ENCODE measurements at places on chromosomes 12 and 14.

- no peak for DNase-seq
Observed at GRCh38 chr12:6945613-6946012, 1.8 kb downstream of the C12orf57 start.

GRCh38 chr12:24991209-24992049 is 42.5 kb upstream of the BCAT1 start:
- DNase-seq, result no peak

DNA sequence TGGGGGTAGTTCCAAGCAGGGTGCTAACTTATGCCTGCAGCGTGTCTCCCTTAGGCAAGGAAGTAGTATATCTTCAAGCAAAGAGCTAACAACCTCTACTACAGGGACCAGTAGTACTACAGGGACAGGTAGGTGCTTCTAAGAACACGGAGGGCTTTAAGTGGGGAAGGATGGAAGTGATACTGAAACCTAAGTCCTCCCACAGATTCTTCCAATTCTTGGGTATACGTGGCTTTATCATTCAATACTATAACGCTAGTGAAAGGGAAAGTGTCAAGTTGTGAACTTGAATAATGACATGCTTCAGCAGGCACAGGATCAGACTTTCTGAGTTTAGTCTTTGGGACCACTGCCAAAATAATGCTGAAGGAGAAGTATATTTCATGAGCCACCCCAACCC is 241.7 kb downstream of the CEP128 start:
- DNase-seq, result no peak

DNA sequence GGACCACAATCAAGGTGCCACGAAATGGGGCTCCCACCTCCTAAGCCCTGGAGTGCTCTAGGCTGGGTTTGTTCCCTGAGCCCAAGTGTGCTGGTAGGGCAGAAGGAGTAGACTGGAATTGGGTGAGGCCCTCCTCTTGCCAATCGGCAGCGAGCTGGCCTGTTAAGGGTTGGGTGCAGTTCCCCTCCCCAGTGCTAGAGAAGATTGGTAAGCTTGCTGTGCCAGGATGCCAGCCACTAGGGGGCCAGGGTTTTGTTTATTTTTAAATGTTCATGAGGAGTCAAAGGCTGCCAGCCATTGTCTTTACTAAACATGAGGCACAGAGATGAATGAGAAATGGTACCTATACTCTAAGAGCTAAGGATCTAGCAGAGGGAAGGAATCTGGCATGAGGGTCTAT is 79.7 kb downstream of the SPTB start:
- DNase-seq, result no peak

DNA sequence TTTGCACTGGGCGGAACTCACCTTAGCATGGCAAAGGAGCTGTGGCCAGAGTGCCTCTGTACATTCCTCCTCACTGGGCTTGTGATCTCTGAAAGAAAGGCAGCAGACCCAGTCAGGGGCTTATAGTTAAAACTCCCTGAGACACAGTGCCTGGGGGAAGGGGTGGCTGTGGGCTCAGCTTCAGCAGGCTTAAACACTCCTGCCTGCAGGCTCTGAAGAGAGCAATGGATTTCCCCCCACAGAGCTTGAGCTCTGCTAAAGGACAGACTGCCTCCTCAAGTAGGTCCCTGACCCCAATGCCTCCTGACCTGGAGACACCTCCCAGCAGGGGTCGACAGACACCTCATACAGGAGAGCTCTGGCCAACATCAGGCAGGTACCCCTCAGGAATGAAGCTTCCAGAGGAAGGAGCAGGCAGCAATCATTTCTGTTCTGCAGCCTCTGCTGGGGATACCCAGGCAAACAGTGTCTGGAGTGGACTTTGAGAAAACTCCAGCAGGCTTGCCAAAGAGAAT is 327.5 kb upstream of the SLC16A7 start:
- peak; percentile 50 for DNase-seq

- DNase-seq, result no peak
Observed at GRCh38 chr12:85866986-85867776, 6.9 kb upstream of the NTS start.

DNA sequence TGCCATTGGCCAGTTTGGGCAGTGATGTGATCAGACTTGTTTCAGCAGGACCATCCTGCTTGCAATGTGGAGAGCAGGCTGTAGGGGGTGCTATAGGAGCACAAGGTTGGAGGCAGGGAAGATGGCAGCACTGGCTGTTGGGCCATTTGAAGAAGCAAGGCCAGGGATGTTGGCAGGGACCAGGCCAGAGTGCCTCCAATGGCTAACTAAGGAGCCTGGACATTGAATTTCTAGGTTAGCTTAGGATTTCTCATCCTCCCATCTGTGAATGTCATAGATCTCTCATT is 23.5 kb downstream of the FGF23 start:
- DNase-seq, result no peak

DNA sequence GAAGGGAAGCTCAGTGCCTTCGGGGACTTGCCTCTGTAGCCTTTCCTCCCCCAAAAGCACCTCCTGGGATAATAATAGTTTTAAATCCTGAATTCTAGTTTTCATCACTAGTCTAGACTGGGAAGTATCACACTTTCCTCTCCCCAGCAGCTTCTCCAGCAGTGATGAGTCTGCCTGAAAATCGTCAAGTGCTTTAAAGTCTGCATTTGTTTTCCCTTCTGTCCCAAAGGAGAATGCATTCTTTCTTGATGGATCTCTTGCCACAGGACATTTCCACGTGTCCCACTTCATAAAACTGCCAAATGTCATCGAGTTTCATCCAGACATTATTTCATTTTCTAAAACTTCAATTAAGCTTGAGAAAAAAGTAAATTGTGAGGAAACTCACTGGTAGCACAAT is 15.0 kb downstream of the CSRP2 start:
- no peak for DNase-seq

GRCh38 chr12:24714237-24714636 is 234.7 kb downstream of the BCAT1 start:
- no peak for DNase-seq

DNA sequence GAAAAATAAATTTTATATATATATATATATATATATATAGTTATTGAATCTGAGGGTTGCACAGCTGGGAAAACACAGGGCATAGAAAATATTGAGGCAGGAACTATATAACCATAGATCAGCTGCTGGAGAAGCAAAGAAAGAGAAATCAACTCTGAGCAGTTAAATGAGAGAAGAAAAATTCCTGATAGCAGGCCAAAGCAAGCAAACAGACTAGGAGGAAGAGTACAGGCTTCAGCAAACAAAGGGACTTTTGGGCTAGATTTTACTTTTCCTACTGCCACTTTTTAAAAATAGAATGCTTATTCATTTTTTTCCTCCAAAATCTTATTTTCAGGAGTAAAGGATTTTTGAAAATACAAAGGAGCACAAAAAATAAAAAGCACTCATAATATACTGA is 216.0 kb upstream of the PRKD1 start:
- no peak for DNase-seq

DNA sequence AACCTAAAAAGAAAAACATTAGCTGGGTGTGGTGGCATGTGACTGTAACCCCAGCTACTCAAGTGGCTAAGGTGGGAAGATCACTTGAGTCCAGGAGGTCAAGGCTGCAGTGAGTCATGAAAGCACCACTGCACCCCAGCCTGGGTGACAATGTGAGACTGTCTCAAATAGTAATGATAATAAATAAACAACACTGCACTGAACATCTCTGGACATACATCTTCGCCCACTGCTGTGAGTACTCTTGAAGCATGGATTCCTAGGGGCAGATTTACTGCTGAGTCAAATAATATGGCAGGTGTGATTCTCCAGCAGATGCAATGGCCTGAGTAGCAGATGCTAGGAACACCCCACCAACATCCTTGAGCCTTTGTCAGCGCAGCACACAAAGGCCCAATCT is 23.6 kb downstream of the ABCB9 start:
- no peak for DNase-seq

DNA sequence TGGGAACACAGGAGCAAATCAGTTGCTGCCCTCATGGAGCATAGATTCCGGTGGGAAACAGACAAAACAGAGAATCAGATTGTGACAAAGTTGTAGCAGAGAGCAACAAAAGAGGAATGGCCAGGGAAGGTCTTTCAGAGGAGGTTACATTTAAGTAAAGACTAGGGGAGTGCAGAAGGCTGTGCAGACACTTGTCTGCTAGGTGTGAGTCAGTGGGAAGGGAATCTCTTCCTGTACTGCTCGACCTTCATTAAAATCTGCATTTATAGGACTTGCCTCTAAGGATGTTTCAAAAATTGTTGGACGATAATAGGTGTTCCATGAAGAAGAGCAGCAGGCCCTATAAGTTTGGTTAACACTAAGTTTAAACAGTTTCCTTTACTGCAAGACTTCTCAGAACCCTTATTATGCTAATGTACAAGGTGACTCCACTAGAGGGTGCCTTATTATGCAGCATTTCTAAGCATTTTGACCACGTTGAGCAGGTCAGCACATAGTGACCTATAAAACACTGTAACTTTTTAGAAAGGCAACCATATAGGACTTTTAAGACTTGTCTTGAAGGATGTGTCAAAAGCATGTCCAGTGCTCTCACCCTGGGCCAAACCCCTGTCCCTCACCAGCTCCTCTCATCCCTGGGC is 91.8 kb upstream of the RIC8B start:
- DNase-seq, result no peak

DNA sequence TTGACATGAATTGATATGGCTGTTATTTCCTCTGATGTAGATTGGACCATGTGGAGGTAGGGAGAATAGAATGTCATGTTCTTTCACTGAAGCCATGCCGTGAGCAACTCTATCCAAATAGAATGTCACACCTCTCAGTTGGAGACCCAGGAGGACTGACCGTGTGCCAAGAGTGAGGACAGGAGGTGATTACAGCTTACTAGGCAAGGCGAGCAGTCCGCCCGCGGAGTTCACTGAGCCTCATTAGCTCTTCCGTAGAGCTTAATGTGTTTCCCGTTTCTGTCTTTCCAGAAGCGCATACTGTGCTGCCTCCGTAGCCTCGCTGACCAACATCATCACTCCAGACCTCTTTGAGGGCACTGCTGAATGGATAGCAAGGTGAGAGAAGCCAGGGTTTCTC is 45.6 kb downstream of the FNTB start:
- no peak for DNase-seq
